ENCODE measurements at places on chromosomes 16 and 17. TPM values are rescaled to one million over a fixed set of nuclear protein-coding genes. Genes with fewer than 3 reads are reported as not detected.
A peak's percentile ranks its signal among the peaks of the same experiment; 100 is the strongest.

GRCh38 chr17:81706757-81707624 is 3.8 kb downstream of the MRPL12 start:
- DNase-seq = no peak

GRCh38 chr17:72772331-72772821 is 320.1 kb downstream of the SLC39A11 start:
- DNase-seq = no peak

DNA sequence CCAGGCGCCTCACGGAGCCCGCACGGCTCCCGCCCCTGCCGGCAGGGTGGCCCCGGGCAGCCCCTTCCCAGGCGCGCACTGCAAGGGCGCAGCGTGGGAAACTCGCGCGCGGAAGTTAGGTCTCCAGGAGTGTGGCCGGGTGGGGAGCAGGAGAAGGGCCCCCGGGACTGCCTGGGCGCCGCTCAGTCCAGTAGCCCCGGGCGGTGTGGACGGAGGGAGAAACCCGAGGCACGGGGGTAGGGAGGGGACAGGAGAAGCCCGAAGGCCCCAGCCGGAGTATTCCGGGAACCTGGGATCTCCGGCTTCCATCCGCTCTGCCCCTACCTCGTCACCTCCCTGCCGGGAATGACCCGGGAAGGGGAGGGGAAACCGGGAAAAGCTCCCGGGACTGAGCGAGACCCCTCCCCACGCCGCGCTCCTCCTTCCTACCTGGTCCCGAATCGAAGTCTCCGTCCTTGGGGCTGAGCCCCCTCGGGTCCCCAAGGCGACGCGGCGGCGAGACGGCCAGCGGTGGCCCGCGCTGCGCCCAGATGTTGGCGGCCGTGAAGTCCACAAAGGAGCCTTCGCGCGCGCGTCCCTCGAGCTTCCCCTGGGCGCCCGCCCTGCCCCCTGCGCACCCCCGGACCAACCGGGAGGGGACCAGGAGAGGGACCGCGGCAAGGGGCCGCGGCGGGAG is 418 bp downstream of the SOCS3 start:
- no peak for DNase-seq

RNF222 gene
- not detected for total RNA-seq

DNA sequence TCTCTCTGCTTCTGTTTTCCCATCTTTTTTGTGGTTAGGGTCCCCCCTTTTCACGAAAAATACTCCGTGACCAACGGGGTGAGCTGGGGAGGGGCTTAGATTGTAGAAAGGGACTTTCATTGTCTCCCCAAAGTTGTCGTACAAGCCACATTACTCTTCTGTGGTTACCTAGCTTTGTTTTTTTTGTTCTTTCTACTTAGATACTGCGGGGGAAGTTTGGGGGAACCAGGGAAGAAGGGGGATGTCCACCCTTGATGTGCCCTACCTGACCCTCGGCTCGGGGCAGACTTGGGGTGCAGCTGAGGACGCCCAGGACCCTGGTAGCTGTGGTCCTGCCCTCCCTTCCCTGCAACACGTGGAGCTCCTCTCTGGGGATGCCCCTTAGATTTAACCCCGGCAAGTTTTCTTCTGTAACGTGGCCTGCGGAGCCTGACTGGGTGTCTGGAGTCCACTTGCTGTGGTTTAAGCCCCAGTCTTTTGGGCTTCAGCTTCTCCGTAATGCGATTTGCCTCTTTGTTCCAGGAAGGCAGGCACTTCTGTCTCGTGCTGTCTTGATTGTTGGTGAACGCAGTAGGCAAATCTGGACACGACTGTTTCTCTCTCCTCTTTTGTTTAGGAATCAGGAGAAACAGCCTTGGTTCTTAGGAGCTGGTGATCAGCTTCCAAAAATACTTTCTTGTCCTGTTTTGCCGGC is 892 bp downstream of the ABCC1 start:
- no peak for DNase-seq

UTS2R gene
- total RNA-seq = 0.36 TPM

DNA sequence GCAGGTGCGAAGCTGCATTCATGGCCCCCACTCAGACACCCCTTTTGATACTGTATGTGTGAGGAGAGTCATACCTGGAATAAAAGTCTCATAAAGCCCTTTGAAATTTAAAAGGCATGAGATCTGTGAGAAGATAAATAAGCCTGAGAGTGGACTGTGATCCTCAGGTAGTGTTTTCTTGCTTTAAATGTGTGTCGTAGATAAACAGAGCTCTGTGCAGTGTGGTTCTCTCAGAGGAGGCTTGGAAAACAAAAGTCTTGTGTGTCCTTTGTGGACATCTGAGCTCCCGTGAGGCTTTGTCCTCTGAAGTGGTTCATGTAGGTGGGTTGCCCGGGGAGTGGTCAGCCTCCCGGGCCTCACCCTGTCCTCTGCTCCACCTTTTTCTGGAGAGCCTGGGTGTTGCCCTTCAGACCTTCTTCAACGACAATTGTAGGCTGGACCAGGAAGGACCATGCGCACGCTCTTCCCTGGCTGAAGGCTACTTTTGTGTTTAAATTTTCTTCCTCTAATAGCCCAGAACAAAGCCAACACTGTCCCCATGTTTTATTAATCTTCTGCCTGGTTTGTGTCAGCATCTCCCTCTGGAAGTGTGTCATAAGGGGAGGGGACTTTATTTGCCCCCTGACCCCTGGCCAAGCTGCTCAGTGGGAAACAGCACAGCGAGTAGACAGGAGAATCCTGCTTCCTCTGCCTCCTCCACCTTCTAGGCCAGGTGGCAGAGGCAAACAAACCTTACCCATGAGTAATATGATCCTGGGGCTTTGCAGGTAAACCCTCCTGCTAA is 151.2 kb downstream of the MSI2 start:
- no peak for DNase-seq

MYL11 gene
- not detected for total RNA-seq

DNA sequence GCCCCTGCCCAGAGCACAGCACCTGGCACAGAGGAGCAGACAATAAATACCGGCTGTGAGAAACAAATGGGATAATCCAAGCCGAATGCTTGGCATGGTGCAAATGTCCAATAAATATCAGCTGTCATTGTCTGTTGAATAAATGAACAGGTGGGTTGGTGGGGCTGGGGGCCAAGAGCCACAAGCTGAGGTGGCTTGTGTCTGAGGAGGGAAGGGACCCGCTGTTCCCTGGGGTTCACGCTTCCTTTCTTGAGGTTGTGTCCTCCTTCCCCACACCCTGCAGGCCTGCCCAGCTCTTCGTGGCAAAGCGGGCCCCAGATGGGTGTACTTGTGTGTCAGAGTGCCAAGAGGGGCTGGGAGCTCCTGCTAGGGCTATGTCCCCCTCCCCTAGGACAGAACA is 38.6 kb downstream of the ARHGAP27 start:
- no peak for DNase-seq

DNA sequence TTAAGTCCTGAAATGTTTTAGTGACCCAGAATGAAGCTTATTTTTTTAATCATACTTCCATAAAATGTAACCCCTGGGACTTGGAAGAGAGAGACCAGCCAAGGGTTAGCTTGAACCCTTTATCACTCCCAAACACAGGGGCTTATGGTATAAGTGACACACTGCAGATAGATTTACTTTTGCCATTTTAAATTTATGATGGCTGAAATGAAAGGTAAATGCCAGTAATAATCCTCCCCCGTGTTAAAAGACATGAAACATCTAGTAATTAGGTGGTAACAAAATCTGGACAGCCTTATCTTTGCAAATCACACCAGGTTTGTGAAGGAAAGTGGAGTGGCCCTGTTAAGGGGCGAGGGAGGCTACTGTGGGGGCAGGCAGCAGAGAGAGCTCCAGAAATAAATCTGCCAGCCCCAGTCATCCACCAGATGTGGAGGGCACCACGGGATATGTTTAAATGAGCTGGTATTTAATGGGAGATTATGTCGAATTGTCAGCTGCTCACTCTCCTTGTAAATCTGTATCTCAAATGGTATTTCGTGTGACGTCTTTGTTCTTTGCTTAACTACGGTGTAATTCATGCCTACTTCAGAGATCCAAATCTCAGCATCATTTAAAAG is 326.5 kb downstream of the WWOX start:
- DNase-seq = no peak

DNA sequence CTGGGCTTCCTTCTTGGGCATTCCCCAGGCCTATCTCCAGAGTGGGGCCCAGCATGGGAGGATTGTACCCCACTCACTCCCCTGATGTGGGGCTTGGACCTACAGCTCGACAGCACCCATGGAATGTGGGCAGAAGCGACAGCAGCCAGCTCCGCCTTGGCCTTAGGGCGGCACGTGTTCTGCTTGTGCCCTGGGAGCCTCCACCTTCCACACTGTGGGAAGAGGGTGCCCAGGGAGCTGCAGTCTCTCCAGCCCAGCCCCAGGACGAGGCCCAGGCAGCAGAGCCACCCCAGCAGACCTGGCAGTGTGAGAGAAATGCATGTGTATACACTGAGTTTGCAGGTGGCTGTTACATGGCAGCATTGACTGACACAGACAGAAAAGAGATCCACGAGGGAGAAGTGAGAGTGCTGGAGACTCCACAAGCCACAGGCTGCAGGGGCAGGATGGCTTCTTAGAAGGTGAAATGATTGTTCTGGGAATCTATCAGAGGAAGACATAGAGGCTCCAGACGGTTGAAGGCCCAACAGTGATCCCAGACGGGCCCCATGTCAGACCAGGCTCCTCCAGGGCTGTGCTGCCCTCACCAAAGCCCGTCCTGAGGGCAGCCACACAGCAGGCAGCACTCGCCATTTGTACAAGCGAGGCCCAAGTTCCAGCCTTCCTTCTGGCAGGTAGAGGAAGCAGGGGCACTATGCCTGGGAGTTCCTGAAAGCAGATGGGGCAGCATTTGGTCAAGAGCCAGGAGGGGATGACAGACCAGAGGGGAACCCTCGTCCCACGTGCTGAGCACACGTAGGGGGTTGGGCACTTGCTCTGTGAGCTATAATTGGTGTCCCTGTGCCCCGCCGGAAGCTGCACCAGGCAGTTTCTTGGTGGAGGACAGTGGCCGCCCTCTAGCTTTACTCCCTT is 2.8 kb upstream of the DNASE1 start:
- no peak for DNase-seq

DNA sequence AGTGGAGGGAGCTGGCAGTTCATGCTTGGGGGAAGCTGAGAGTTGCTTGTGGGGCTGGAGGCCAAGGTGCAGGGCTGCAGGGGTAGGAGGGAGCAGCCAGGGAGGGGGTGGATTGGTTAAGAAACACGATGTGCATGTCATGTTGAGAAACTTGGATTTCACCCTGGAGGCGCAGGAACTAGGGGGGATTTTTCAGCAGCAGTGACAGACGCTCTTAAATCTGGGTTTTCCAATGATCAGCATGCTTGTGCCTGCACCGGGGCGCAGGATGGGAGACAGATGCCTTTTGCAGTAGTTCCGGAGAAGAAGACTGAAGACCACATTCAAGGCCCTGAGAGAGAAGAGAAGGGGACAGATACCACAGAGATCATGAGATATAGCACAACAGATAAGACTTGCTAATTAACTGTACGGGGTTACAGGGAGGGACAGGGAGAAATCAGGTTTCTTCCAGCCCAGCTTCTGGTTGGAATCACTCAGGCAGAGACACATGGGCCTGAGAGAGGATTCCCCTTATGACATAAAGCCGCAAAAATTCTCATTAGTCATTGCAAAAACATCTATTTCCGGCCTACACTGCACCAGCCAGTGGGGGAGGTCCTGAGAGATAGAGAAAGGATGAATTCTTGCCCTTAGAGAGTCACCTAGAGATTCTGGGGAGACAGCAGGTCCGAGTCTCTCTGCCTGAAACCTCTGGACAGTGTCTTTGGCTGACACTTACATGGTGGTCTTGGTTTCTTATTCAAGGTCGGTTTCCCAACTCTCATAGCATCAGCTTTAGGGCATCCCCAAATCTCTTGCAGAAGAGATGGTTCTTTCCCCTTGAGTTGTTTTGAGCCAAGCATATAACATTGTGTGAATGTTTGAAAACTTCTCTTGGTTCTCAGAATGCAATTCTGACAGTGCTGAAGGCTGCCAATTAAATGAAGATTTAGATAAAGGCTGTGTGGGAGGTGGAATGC is 27.1 kb downstream of the CDH13 start:
- DNase-seq = peak; percentile 90

GRCh38 chr16:61681673-61682072 is 354.6 kb downstream of the CDH8 start:
- no peak for DNase-seq

MYOCD gene
- not detected for total RNA-seq

GSG1L gene
- total RNA-seq = not detected

DNA sequence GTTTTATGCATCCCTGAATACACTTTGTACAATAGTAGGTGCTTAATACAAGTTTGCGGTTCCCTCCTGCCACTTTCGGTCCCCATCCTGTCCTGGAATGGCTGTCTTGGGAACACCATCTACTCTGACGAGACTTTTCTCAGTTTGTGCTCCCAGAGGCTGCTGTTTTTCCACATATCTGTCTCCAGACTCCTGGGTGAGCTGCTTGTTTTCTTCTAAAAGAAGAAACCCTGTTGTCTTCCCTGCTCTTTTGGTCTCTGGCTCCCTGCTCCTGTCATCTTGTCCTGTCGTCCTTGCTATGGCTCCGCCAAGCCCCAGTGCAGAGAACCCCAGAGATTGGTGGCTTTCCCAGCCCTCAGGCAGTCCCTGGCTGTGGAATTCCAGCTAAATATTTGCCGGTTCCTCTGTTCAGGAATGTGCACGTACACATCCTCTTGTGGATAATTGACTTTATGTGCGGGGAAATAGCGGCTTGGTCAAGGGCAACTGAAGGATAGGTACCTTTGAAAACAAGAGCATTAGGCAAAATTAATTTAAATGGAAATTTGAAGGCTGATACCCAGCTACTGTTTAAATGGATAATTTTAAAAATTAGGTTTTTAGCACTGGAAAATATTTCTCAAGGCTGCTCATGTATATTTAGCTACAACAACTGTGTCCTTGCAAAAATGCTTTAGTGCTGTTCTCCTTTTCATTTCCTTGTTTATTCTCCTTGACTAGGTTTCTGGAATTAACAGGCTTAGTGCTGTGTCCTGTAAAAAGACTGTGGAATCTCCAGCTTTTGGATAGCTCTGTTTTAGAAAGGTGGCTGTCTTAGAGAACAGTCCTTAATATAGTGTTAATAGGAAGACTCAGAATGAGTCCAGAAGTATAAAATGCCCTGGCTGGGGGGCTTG is 50.2 kb upstream of the SLC12A3 start:
- no peak for DNase-seq

GRCh38 chr16:3988824-3989223 is 108.3 kb upstream of the CREBBP start:
- no peak for DNase-seq

- no peak for DNase-seq
Observed at GRCh38 chr16:35207059-35207999, 1747.9 kb downstream of the TP53TG3F start.

- DNase-seq = no peak
Observed at GRCh38 chr17:37676115-37676925, 33.1 kb upstream of the DDX52 start.

DNA sequence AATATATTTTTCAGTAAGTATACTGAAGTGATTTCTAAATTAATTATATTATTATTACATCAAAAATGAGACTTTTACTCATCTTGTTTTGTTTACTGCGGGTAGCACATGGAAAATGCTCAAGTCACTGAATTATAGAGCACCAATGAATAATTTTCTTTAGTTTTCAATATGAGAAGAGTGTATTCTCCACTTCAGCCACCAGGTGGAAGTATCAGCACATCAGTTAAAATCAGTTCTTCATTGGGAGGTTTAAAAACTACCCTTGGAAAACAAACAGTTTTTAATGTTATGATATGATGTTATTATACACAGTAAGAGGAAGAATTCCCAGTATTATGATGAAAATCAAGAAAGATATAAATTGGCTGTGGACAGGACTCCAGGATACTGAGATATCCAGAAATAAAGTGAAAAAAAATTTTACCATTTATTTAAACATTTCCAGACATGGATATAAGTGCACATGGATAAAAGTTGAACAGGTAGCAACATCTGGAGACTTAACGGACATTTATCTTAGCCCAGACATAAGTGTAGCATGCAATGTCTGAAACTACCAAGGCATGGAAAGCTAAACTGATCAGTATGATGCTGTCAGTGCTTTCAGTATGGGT is 467.3 kb downstream of the KCNJ2 start:
- DNase-seq = no peak

Measured in GM12878 (cell line).